ENCODE measurements at places on chromosomes 2 and 18.

DNA sequence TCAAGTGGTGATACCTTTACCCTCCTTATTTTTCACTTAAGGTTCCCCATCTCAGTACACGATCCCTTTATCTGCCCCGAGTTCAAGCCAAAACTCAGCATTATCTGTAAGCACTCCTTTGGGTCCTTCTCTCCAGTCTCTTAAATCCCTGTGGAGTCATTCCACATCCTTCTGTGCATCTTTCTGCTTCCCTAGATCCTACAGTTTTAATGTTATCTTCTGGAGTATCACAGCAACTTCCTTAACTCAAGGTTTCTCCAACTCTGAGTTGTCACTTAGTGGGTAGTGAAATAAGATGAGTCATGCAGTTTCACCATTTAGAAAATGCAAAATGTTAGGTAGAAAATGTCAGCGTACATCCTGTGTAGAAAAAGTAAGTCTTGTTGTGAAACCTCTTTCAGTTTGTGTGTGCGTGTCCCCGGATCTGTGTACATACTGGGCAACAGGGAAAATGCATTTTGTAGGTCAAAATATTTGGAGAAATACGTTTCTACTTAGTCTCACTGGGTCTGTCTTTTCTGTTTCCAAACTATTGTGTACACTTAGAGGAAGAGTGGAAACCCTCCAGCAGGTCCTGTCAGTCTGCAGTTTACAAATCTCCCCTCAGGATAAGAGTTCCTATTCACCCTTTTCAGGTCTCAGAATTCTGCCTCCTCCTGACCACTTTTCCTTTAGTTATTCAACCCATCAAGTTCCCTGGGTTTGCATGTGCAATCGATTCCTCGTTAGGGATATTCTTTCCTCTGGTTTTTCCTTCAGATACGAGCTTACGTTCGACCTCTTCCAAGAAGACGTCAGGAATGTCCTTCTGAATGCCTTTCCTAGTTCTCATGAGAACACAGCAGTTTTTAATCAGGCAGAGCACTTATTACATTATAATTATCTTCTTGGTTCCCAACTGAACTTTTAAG is 154.8 kb downstream of the TGIF1 start:
- peak; percentile 59 for DNase-seq

- DNase-seq = no peak
Observed at GRCh38 chr2:112312821-112313220, 37.4 kb downstream of the ZC3H6 start.

- DNase-seq = no peak
Observed at GRCh38 chr18:49274188-49274714, 186.2 kb downstream of the DYM start.

DNA sequence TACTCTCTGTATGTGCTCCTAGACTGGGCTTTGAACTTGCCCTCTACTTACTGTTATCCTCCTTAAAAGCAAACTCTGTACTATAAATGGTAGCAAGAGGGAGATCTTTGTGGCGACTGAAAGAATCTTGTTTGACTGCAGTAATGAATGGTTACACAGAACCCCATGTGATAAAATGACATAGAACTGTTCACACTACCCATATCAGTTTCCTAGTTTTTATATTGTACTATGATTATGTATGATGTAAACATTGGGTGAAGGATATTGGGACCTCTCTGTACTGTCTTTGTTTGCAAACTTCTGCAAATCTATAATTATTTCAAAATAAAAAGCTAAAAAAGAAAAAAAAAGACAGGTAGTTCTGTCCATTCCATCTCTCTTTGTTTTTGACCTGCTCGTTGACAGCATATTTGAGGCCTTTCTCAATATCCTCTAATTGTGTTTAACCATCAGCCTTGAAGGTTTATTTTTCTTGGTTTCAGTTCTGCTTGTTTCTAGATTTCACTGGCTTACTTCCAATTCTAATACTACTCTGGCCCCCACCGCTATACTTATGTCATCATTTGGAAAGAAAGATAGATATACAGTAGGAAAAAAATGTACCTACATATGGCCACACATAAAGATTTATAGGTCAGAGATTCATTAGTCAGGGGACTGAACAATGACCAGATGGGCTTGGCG is 79.2 kb upstream of the MYO3B start:
- DNase-seq = no peak

DNA sequence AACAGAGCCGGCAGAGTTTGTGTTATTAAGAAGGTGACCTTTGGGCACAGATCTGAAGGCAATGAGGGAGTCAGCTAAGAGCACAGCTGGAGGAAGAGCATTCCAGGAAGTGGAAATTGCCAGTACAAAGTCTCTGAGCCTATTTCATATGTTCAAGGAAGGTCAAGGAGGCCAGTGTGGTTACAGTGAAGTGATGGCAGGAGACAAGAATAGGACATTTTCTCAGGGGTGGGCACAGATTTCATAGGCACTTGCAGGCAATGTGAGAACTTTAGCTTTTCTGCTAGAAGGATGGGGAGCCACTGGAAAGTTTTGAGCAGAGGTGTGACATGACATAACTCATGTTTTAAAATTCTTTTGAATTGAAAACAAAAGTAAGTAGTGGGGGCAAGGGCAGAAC is 50.3 kb downstream of the ARHGAP25 start:
- DNase-seq = no peak

DNA sequence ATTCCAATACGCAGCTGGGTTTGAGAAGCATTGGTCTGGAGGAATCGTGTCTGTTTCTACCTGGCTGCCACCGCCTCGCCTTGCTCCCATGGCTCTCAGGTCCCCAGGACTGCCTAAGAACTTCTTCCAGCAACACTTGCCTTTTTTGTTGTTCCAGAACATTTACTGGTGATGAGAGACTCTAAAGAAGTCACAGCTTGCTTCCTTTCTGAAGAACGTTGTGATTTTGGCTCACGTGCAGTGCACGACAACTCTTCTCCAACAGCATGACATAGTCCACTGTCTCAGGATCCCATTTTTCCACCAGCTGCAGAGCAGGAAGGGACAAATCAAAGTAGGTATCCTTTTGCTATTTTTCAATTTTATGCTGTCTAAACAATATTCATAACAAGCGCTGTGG is 940.9 kb downstream of the SLC4A3 start:
- DNase-seq = no peak

DNA sequence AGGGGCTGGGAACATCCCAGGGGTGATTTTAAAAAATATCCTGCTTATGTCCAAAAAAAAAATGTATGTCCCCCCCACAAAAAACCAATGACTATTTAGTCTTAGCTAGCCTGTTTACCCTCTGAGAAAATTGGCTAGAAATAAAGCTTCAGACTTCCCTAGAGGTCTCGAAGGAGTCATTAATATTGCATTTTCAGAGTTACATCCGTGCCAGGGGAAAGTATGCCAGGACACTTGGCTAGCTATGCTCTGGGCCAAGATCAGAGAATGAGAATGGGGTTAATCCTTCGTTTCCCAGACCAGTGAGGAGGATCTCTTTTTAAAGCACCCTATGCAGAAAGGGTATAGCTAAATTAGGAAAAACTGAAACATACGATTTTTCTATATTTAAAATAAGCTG is 183.6 kb downstream of the MC4R start:
- DNase-seq = no peak

GRCh38 chr2:215550331-215550730 is 114.5 kb upstream of the FN1 start:
- DNase-seq = no peak

DNA sequence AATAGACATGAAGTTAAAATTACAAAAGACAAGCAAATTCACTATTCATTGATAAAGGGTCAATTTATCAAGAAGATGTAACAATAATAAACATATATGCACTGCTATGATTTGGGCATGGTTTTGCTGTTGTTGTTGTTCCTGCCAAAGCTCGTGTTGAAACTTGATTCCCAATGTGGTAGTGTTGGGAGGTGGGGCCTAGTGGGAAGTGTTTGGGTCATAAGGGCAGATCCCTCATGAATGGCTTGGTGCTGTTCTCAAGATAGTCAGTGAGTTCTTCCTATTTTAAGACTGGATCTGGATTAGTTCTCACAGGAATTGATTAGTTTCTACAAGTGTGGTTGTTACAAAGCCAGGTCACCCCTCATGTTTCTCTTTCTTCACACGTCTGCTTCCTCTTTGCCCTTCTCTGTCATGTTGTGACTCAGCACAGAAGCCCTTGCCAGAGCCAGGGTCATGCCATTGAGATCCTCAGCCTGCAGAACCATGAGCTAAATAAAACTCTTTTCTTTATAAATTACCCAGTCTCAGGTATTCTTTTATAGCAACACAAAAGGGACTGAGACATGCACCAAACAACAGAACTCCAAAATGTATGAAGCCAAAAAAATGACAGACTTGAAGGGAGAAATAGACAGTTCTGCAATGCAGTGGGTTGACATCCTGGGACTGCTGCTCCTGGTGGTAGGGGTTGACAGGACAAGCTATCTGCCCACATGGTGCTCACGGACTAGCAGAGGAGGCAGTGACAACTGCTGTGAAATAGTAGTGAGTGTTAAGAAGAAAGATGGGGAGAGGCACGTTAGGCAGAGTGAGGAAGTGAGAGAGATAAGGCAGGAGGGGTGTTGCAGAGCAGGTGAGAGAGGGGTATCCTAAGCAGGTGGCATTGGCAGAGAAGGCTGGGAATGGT is 18.6 kb upstream of the SKA1 start:
- DNase-seq = no peak

GRCh38 chr2:180983468-180984242 is 3.2 kb downstream of the UBE2E3 start:
- peak; percentile 46 for DNase-seq

DNA sequence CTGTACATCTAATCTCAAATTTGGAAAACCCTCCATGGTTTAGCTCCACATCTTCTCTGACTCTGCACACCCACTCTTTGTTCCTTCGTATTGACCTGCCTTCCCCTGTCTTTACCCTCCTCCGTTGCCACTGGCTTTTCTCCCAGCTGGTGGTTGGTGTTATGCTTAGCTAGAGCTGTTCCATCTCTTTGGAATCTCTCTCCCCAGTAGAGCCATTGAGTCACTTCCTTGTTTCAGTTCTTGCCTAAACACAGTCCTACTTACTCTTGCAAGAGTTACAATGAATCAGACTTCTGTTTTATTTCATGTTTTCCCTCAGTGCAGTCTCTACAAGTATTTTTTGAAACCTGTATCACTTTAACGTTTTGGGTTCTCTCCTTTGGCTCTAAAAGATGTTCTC is 263.9 kb downstream of the LTBP1 start:
- DNase-seq = no peak

DNA sequence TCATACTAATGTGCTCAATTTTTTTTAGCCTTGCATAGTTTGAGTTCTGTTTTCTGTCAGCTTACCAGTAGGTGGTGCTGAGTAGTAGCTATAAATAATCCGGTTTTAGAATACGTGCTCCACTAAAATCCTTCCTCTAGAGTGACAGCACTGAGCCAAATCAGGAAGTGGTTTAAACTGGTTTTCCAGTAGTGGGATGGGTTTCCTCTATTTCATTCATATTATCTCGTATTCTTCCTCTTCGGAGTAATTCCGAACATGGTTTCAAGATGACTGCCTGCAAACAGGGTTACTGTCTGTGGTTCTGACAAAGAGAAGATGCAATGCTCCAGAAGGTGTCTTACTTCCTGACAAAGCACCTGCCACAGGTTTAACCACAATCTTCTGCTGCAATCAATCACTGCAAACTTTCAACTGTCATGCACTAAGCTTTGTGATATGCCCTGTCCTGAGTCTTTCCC is 496.9 kb upstream of the VRK2 start:
- DNase-seq = no peak

GRCh38 chr2:75621228-75621627 is 25.4 kb upstream of the MRPL19 start:
- DNase-seq = no peak
